ENCODE measurements at places on chromosomes 13 and 19.

GRCh38 chr13:71864986-71865873, 1.8 kb downstream of the DACH1 start:
- peaks cover 27% of the 10 kb centered on the region for H3K4me1 ChIP-seq
- H3K27me3 ChIP-seq = no peaks in the 10 kb centered on the region
- H3K27ac ChIP-seq = no peak overlapping the region

GRCh38 chr19:1300744-1301490, 15.2 kb downstream of the EFNA2 start:
- H3K27ac ChIP-seq = no peak overlapping the region
- DNase-seq = no peak

DNA sequence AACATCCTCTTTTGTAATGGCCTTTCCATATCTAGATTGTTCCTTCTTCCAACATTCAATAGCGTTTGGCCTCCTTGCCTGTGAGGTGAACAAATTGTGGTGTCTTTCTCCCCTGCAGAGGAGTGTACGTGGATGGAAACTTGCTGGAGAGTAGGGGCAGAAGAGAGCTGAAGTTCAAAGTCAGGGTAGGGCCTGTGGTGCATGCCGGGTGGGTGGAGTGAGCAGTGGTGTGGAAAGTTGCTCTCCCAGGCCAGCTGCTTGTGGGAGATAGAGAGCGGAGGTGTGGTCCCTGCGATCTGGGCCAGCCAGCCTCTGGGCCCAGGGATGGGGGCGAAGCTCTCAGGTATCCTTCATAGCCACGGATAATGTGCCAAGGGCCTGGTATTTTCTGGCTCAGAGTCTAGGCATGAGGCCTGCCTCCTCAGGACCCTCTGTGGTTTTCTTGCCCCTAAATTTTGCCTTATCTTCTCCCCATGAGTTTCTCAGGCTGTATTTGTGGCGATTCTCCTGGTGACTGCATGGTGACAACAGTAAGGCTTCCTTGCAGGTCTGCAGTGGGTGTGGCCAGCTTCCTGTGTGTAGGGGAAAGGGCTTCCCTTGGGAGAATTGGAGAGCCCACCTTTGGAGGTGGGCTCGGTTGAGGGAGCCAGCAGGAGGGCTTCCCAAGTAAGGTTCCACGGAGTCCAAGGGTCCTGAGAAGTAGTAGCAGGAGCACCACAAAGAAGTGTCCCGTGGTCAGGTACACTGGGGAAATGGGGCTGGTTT, 6.7 kb downstream of the RGCC start:
- no peak for DNase-seq
- no peaks in the 10 kb centered on the region for H3K4me1 ChIP-seq
- H3K4me3 ChIP-seq = no peak overlapping the region
- no peak overlapping the region for H3K27ac ChIP-seq
- peaks cover 8% of the 10 kb centered on the region for H3K36me3 ChIP-seq

- no peaks in the 10 kb centered on the region for H3K4me1 ChIP-seq
- no peaks in the 10 kb centered on the region for H3K36me3 ChIP-seq
- H3K27ac ChIP-seq = no peak overlapping the region
- H3K4me3 ChIP-seq = no peak overlapping the region
- no peak for DNase-seq
These were observed 3.5 kb downstream of the NLRP2 start for GRCh38 chr19:54969647-54970046.

DNA sequence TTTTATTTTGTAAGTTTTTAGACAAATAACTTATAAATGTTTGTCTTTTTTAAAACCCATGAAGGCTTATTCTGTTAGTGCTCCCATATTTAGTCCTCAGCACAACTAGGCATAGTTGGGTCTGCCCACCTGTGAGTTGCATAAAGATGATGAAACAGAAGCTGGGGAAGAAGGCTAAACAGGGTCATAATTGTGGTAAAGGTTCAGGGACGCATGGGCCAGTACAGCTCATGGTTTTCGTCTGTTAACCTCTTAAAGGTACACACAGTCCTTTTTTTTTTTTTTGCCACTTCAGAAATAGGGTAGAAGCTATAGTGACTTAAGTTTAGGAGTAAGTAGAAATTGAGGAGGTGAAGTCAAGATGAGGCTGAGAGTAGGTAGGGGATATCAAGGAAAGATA, 58.3 kb downstream of the TM9SF2 start:
- no peak for DNase-seq
- peaks cover 35% of the 10 kb centered on the region for H3K36me3 ChIP-seq
- H3K4me1 ChIP-seq = no peaks in the 10 kb centered on the region
- H3K27ac ChIP-seq = no peak overlapping the region
- H3K4me3 ChIP-seq = no peak overlapping the region

DNA sequence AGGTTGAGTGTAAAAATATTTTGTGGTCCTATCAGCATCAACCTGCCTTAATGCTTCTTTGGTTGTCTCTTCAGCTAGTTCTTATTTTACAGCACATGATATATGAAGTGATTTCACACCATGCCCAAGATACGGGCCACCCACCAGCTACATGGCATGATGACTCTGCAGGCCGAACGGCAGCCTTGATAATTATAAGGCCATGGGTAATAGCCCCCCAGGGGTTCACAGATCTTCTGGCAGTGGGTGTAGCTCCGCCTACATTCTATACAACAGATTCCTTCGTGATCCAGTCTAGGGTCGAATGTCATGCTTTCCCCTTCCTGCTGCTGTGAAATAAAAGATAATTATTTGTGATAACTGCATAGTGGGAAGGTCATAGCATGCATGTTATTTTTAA, 36.1 kb downstream of the CNMD start:
- no peak overlapping the region for H3K27ac ChIP-seq
- H3K27me3 ChIP-seq = no peaks in the 10 kb centered on the region
- H3K4me1 ChIP-seq = no peaks in the 10 kb centered on the region
- no peak overlapping the region for H3K4me3 ChIP-seq

- no peaks in the 10 kb centered on the region for H3K27me3 ChIP-seq
- no peak for DNase-seq
These were observed 102.3 kb downstream of the UBL3 start for GRCh38 chr13:29748097-29748496.

Measured in tibial artery (tissue), 4 donors.